ENCODE measurements at places on chromosomes 13 and 19.
A peak's percentile ranks its signal among the peaks of the same experiment; 100 is the strongest.

DNA sequence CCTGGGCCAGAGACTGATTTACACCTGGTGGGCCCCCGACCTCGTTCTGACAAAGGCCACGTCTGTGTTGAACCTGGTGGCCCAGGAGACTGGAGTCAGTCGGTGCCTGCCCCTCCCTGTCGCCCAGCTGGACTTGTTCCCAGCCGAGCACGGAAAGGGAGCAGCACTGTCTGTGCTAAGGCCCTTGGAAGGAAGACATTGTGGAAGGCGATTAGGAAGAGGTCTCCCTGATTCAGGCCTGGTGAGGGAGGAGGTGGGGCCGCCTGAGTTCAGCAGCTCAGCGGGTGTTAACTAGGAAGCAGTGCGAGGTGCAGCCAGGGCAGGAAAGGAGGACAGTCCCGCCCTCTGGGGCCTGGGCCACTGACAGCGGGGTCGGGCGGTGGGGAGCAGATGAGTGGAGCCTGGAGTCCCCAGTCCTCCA, 64.7 kb downstream of the GPR12 start:
- no peak for DNase-seq

GRCh38 chr19:46515879-46516350, 20.2 kb upstream of the PNMA8B start:
- no peak for DNase-seq

GRCh38 chr19:9528757-9529336, 9.6 kb downstream of the ZNF426 start:
- no peak for DNase-seq

DNA sequence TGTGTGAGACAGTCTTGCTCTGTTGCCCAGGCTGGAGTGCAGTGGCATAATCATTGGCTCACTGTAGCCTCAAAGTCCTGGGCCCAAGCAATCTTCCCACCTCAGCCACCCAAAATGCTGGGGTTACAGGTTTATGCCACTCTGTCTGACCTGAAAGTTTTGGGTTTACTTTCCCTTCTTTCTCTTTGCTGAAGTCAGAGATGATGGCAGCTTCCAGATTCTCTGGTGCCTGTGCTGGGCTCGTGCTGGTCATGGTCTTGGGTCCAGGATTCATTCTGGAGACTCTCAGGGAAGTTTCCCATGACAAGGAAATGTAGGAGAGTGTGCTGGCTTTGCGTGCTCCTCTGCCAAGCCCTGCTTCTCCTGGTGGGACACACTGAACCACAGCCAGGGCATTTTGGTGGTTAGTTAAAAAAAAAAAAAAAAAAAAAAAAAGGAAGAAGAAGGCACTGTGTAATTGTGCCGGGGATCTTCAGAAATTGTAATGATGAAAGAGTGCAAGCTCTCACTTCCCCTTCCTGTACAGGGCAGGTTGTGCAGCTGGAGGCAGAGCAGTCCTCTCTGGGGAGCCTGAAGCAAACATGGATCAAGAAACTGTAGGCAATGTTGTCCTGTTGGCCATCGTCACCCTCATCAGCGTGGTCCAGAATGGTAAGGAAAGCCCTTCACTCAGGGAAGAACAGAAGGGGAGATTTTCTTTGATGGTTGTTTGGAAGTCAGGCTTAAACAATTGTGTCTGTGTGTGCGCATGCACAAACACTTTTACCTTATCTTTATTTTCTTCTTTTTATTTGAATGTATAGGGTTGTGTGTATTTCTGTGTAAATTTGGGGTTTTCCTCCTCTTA, at the start of gene ALOX5AP:
TSS of gene ALOX5AP (plus strand) at position 519 of the 847 bp plus-strand sequence. CDS start at position 582, 63 bp downstream.
- no peak for DNase-seq

DNA sequence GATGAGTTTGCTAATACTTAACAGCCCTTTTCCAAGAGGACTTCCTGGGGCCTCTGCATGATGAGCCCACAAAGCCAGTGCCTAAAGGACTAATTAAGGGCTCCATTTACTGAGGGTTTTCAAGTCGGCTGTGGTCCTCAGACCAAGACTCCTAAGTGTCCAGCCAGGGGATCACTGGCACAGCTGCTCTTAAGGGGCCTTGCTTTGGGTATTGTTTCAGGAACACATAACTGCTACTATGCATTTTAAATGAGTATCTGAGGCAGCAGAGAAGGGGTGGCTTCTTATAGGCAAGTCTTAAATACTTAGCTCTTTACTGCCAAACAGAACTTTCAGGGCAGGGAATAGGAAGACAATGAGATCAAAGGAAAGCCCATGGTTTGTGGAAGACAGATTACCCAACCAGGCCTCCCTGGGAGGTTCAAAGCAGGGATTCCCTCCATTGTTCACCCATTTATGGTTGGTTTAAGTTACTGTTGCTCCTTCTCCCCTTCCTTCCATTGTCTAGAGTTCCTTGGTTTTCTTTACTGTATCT, 61.9 kb downstream of the TNFRSF19 start:
- DNase-seq: peak; percentile 74

GRCh38 chr13:97743938-97744337, 209.5 kb upstream of the IPO5 start:
- DNase-seq: no peak

DNA sequence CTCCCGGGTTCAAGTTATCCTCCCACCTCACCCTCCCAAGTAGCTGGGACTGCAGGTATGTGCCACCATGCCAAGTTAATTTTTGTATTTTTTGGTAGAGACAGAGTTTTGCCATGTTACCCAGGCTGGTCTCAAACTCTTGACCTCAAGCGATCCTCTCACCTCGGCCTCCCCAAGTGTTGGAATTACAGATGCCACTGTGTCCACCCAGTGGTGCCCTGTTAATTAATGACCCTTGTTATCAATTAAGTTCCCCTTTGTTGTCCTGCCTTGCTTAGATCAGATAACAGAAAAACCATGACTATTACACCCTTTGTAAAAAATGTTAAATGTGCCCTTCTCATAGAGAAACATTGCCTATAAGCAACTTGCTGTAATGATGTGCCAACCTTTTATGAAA, 34.4 kb upstream of the IGFL1 start:
- no peak for DNase-seq

Data from islet precursor cell (in vitro differentiated cells).